Substantia nigra (tissue), 51 donors: ENCODE measurements at places on chromosomes 2 and 18.

- peak; percentile 50 for DNase-seq
These were observed 13.6 kb upstream of the ANKRD53 start for GRCh38 chr2:70964596-70965386.

DNA sequence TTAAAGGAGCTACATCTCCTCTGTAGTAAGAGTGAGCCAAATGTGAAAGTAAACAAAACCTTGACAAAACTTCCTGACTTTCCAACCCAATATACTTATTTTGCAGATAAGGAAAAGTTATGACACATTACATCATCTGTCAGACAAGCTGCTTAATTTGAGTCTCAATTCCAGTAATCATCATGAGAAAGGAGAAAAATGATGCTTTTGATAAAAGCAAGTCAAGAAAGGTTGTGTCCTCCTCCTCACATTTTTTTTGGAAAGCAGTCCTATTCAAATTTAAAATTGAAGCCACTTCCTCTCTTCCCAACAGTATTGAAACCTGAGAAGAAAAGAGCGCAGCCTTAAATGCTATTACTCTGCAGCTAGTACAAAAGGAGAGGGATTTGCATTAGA is 519.6 kb downstream of the LRP1B start:
- DNase-seq, result no peak

- no peak for DNase-seq
These were observed 36.4 kb upstream of the PHLPP1 start for GRCh38 chr18:62678847-62679485.

GRCh38 chr2:229620759-229621158 is 93.6 kb downstream of the DNER start:
- no peak for DNase-seq
